ENCODE measurements at places on chromosomes 3 and 15.

DNA sequence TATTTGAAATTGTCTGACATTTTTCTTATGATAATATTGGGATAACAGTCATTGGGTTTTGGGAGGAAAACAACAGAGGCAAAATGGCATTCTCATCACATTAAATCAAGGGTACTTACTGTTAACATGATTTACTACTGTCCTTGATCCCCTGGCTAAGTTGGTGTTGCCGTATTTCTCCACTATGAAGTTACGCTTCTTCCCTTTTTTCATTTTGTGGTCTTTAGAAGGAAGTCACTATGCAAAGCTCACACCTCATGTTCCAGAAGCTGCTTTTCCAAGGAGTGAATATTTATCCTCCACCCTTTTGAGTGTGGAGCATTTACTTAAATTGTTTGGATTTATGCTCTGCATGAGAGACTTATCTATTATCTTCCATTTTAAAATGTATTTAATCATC lies 63.7 kb downstream of the ALCAM start:
- no peaks in the 10 kb centered on the region for H3K36me3 ChIP-seq
- DNase-seq: no peak
- no peak overlapping the region for H3K4me3 ChIP-seq
- no peak overlapping the region for H3K27ac ChIP-seq
- no peaks in the 10 kb centered on the region for H3K27me3 ChIP-seq

DNA sequence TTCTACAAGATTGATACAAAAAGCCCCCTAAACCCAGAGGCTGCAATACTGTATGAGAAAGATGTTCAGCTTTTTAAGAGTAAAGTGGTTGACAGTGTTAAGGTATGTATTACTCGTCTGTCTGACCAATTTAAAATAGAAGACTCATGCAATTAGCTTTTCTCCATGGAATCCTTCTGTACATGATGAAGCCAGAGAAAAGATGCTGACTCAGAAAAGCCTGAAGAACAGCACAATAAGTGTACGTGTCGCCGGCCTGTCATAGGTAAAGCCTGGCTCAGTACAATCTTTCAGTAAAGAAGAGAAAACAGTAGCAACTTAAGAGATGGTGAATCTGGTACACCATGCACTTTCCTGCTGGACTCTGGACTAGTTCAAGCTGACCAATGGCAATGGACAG lies 16.4 kb downstream of the NEK4 start:
- H3K27me3 ChIP-seq: no peaks in the 10 kb centered on the region
- peaks cover 19% of the 10 kb centered on the region for H3K36me3 ChIP-seq
- no peak overlapping the region for H3K4me3 ChIP-seq
- DNase-seq: no peak

DNA sequence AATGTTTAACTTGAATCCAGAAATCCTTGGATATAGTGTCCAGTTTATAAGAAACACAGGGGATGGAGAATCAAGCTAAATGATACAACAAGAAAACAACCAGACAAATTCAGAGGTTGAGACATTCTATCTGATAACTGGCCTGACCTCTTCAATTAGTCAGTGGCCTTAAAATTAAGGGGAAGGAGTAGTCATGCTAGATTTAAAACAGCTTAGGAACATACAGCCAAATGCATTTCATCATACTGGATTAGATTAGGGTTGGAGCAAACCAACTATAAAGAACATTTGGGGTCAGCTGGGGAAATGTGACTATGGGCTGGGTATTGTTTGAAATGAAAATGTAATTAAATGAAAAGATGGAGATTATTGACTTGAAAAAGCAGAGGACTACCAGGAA lies 53.3 kb downstream of the PPARG start:
- H3K4me3 ChIP-seq: no peak overlapping the region
- H3K36me3 ChIP-seq: no peaks in the 10 kb centered on the region
- no peak for DNase-seq
- no peak overlapping the region for H3K27ac ChIP-seq
- H3K4me1 ChIP-seq: peaks cover 5% of the 10 kb centered on the region
- H3K27me3 ChIP-seq: peaks cover 10% of the 10 kb centered on the region

DNA sequence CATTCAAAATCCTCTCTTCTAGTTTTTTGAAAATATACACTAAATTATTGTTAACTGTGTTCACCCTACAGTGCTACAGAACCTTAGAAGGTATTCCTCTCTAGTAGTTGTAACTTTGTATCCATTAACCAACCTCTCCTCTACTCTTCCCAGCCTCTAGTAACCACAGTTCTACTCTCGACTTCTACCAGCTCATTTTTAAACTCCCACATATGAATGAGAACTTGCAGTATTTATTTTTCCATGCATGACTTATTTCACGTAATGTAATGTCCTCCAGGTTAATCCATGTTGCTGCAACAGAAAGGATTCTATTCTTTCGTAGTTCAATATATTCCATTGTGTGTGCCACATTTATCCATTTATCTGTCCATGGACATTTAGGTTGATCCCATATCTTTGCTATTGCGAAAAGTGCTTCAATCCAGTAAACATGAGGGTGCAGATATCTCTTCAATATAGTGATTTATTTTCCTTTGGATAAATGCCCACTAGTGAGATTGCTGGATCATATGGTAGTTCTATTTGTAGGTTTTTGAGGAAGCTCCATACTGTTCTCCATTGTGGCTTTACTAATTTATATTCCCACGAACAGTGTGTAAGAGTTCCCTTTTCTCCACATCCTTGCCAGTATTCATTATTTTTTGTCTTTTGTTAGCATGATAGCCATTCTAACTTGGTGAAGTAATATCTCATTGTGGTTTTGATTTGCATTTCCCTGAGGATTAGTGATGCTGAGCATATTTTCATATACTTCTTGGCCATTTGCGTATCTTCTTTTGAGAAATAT lies 113.7 kb upstream of the SMAD3 start:
- H3K4me3 ChIP-seq: no peak overlapping the region
- peaks cover 3% of the 10 kb centered on the region for H3K27me3 ChIP-seq
- H3K36me3 ChIP-seq: no peaks in the 10 kb centered on the region
- H3K4me1 ChIP-seq: peaks cover 31% of the 10 kb centered on the region

DNA sequence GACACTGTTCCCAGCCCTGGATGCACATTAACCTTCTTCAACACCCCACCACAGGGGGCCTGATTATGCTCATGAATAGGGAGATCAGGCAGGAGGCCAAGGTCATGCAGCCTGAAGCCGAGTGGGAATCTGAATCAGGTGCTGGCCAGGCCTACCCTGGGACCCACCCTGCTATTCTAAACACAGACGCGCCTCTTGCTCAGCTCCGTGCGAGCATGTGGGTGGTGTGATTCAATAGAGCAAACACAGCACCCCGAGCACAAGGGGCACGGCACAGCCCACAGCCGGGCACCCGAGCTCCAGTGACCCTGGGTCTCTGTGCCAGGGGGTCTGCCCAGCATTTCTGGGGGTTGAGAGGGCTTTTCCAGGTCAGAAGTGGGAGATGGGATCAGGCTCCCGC lies 24.6 kb upstream of the GRIP2 start:
- no peaks in the 10 kb centered on the region for H3K36me3 ChIP-seq
- H3K4me3 ChIP-seq: no peak overlapping the region
- peaks cover 20% of the 10 kb centered on the region for H3K4me1 ChIP-seq
- no peak for DNase-seq
- no peak overlapping the region for H3K27ac ChIP-seq

DNA sequence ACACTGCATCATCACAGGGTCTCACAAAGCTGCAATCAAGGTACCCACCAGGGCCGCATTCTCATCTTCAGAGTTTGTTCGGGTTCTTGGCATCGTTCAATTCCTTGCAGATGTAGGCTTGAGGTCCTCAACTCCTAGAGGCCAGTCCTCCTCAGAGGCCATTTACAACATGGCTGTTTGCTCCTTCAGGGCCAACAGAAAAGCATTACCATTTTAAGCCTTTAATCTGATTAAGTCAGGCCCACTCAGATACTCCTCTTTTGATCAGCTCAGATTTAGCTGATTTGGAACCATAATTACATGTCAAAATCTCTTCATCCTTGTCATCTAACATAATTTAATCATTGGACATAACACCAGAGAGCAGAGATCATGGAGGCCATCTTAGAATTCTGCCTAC lies 55.4 kb downstream of the BFSP2 start:
- H3K4me3 ChIP-seq: no peak overlapping the region
- H3K27me3 ChIP-seq: peaks cover 4% of the 10 kb centered on the region

- no peaks in the 10 kb centered on the region for H3K4me1 ChIP-seq
- no peak for DNase-seq
- no peak overlapping the region for H3K4me3 ChIP-seq
- no peak overlapping the region for H3K27ac ChIP-seq
These were observed 162.9 kb downstream of the NSMCE3 start for GRCh38 chr15:29106551-29107290.

- H3K36me3 ChIP-seq: no peaks in the 10 kb centered on the region
- no peak overlapping the region for H3K27ac ChIP-seq
- no peaks in the 10 kb centered on the region for H3K4me1 ChIP-seq
- no peak for DNase-seq
These were observed 79.8 kb upstream of the RAD18 start for GRCh38 chr3:9043063-9043462.

DNA sequence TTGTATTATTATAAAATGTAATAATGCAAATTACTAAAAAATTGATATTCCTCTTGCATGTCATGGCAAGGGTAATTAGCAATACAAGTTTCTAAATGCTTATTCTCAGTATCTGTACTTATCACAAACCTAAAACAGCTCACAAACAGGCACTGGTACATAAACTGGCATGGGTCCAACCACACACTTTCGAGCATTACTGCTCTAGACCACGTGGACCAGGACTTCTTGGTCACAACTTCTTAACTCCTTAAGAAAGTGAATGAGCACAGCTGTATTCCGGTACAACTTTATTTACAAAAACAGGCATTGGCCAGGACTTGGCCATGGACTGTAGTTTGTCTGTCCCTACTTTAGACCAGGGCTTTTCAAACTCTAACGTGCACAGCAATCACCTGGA lies 173.3 kb downstream of the SUCLG2 start:
- no peaks in the 10 kb centered on the region for H3K27me3 ChIP-seq
- no peak for DNase-seq
- H3K4me1 ChIP-seq: peaks cover 7% of the 10 kb centered on the region

DNA sequence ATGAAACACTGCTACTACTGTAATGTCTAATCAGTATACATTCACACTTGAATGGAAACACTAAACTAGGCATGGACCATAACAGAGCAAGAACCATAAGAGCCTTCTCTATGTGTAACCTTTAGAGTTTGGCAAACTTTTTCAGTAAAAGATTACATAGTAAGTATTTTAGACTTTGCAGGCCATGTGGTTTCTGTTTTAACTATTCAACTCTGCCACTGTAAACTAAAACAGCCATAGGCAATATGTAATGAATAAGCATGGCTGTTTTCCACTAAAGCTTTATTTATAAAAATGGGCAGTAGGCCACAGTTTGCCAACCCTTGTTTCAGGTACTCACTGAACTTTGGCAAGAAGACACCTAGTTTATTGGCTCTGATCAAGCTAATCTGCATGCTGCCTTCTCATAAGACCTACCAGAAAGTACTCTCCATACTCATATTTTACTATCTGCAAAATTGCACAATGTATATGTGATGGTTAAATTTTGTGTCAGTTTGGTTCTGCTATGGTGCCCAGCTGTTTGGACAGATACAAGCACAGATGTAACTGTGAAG lies 46.0 kb downstream of the UACA start:
- H3K4me3 ChIP-seq: no peak overlapping the region
- DNase-seq: no peak
- H3K27me3 ChIP-seq: peaks cover 28% of the 10 kb centered on the region
- H3K27ac ChIP-seq: no peak overlapping the region
- H3K4me1 ChIP-seq: no peaks in the 10 kb centered on the region

- no peak overlapping the region for H3K27ac ChIP-seq
- H3K4me1 ChIP-seq: peaks cover 7% of the 10 kb centered on the region
- H3K27me3 ChIP-seq: peaks cover 3% of the 10 kb centered on the region
- H3K4me3 ChIP-seq: no peak overlapping the region
- DNase-seq: no peak
- H3K36me3 ChIP-seq: no peaks in the 10 kb centered on the region
These were observed 183.5 kb upstream of the C2CD4B start for GRCh38 chr15:62348623-62349022.

GRCh38 chr3:86867982-86868381 lies 123.0 kb downstream of the VGLL3 start:
- H3K36me3 ChIP-seq: no peaks in the 10 kb centered on the region
- no peaks in the 10 kb centered on the region for H3K4me1 ChIP-seq
- H3K4me3 ChIP-seq: no peak overlapping the region
- no peak for DNase-seq
- H3K27me3 ChIP-seq: no peaks in the 10 kb centered on the region
- H3K27ac ChIP-seq: no peak overlapping the region

GRCh38 chr3:117184574-117184973 lies 475.0 kb downstream of the TUSC7 start:
- H3K4me1 ChIP-seq: no peaks in the 10 kb centered on the region
- H3K36me3 ChIP-seq: no peaks in the 10 kb centered on the region
- H3K4me3 ChIP-seq: no peak overlapping the region
- H3K27ac ChIP-seq: no peak overlapping the region
- DNase-seq: no peak

DNA sequence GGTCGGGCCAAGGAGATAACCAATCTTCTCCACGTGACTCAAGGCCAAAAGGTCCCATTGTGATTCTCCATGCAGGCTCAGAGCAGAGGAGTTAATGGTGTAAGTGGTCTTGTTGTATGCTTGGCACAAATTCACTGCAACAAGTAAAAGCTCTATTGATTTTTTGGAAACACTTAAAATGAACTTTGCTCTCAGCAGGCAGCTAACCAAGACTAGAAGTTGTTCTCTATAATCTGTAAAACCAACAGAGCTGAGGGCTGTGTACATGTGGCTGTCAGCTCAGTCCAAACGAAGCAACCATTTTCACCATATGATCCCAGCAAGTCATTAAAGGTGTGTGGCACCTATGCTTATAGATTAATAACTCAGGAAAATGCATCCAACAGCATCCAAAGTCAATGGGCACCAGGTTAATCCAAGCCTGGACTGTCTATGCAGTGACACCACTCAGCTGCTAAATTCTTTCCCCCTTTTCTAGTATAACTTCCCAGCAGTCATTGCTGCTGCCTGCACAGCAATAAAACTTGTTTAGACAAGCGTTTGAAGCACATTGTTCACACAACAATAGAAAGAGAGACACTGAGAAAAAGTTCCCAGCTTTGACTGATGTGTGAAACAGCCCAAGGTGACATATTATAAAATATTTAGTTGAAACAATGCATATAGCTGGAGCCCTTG lies 603.8 kb upstream of the ADAMTS9 start:
- H3K4me1 ChIP-seq: no peaks in the 10 kb centered on the region
- H3K27ac ChIP-seq: no peak overlapping the region
- no peak for DNase-seq

GRCh38 chr15:25706176-25706955 lies 156.8 kb downstream of the ATP10A start:
- no peaks in the 10 kb centered on the region for H3K27me3 ChIP-seq
- H3K4me1 ChIP-seq: no peaks in the 10 kb centered on the region
- H3K36me3 ChIP-seq: peaks cover 11% of the 10 kb centered on the region
- H3K27ac ChIP-seq: no peak overlapping the region
- DNase-seq: no peak

DNA sequence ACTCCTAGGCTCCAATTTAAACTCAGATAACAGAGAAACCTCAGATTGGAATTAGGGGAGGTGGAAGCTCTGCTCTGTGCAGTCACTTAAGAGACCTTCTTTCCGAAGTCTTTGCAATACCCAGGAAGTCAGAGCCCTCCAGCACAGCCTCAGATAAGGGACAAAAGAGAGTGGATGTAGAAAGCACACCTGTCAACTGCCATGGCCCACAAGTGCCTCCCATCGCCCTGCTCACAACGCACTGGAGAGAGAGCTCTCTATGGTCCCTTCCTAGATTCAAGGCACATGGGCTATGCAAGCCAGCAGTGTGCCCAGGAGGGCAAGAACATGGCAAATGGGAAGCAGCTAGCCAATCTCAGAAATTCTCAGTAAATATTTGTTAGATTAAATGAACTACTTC lies 47.3 kb upstream of the TBL1XR1 start:
- no peaks in the 10 kb centered on the region for H3K36me3 ChIP-seq
- DNase-seq: no peak
- no peak overlapping the region for H3K27ac ChIP-seq
- H3K4me3 ChIP-seq: no peak overlapping the region

Measured in activated T-helper 1 cell treated with anti-CD3 and anti-CD28 coated beads, Interleukin-12 subunit alpha, Interleukin-12 subunit beta, Interleukin-2, Interleukin-4 antibody, amounts not matched to agents 30 ng/mL and 10 ng/mL and 1 ng/mL, durations not matched to agents 14 hours and 24 hours and 36 hours (primary cell).